ENCODE measurements at places on chromosomes 11 and 22.

- no peak for DNase-seq
Measured at GRCh38 chr22:44341431-44342346, 28.9 kb upstream of the SHISAL1 start.

DNA sequence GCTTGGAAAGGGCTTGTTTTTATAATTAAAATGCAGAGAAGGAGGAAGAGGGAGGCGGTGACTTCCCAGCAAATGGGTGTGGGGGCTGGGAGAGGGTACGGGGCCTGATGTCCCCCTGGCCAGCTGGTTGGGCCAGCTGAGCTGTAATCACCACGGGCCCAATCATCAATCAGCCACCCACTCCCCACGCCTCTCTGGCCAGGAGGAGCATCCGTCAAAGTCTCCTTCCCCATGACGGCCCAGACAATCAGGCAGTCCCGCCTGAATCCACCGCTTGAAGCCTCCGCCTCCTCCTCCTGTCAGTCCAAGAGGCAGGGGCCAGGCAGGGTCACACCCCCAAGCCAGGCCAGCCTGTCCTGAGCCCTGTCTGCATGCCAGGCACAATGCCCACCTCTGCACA lies 13.3 kb upstream of the CABP7 start:
- DNase-seq = no peak

DNA sequence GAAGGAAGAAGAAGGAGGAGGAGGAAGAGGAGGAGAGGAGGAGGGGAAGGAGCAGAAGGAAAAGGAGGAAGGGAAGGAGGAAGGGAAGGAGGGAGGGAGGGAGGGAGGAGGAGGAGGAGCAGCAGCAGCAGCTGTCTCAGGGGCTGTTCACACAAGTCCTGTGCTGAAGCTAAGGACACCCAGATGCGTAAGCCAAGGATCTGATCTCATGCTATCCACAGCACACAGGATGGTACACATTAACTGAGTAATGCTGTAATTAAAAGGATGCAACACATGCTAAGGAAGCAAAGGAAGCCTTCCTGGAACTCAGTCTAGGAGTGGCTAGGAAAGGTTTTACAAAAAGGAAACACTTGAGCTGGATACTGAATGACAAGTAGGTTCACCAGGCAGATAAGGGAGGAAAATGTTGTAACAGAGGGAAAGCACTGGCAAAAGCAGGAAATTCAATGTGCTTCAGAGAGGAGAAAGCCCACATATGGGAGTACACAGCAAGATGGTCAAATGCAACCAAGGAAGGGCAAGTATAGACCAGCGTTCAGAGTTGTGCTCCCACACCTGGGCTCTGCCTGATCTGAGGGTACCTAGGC lies 32.0 kb downstream of the TRIM66 start:
- no peak for DNase-seq

DNA sequence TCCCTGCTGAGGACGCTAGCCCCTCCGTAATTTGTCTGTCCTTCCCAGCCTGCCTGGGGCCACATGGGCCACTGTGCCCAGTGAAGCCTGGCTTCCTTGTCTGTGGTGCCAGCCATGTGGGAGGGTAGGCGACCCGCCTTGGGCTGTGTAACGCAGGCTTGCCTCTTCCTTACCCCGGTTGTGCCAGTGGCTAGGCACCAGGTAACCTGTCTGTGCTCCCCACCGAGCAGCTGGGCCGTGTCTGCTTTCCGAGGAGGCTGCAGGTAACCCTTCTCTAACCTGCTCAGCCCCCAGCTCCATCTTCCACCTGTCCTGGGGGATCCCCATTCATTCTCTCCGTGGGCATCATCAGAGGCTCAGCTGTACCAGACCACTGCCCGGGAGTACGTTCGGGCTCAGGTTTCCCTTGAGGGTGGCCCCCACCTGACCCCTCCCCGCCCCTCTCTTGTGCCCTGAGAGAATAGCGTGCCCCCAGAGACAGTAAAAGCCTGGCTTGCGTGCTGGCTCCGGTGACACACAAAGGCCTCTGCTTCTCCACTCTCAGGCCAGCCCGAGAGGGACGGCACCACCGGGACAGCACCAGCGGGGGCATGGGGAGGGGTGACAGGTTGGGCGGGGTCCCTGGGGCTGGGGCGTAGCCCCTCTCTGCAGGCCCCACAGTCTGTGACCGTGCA lies 79.1 kb downstream of the CDKN1C start:
- no peak for DNase-seq

- DNase-seq = no peak
Measured at GRCh38 chr11:66546966-66547661, 411 bp downstream of the ACTN3 start.

GRCh38 chr11:120908461-120909181 lies 115.3 kb upstream of the TBCEL start:
- no peak for DNase-seq

DNA sequence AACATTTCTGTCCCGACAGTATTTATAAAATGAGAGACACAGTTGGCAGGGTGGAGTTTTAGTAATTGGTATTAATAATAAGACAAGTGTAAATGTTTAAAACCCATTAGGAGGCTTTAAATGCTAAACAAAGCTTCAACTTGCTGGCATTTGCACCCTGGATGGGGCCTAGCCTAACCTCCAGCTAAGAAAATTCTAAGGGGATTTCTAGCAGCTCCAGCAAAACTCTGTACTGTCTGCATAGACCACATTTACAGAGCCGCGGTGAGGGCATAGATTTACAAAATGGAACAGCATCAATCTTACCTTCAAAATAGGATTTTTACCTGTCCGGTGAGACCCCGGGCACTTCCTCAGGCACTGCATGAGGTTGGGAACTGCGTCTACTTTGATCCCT lies 113.9 kb upstream of the ANO1 start:
- DNase-seq = no peak

DNA sequence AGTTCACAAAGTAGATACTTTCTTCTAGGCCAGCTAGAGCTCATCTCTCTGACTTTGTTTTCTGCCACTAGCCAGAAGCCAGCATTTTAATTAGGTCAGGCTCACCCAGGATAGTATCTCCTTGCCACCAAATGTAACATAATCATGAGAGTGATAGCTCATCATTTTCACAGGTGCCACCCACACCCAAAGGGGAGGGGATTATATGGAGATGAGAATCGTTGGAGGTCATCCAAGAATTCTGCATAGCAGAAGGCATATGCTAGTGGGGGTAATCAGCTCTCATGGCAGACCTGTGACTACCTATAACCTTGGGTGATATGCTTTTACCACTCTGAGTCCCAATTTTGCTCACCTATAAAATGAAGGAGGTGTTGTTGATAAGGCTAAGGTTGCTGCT lies 523.0 kb downstream of the METTL15 start:
- no peak for DNase-seq

- DNase-seq = no peak
Measured at GRCh38 chr11:79691445-79691844, 250.6 kb upstream of the TENM4 start.

DNA sequence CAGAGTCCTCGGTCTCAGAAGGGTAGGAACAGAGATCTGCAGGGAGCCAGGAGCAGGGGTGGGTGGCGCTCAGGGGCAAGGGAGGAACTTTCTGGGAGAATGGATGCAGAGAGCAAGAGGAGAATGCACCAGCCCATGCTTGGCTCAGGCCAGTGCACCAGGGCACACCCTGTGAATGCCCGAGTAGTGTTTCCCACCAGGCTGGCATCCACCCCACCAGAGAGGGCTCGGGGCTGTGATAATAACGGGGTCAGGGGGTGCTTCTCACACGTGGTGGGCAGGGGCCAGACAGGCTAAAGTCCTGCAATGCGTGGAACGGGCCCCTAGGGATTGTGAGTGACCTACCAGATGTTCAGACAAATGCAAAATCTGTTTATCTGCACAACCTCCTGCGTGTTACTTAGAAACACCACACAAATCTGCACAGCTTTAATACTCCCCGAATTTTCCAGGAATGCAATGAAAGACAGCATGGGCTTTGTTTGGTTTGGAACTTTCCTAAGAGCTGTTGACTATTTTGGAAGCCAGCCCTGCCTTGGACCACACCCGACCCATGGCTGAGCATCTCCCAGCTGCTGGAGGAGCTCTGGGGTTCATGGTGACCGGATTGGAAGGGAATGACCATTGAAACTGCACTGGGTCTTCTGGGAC lies 368.3 kb downstream of the SHANK2 start:
- no peak for DNase-seq

- DNase-seq = no peak
Measured at GRCh38 chr11:83441171-83441570, 155.0 kb upstream of the CCDC90B start.

GRCh38 chr11:64032050-64032449 lies 3.7 kb upstream of the FLRT1 start:
- no peak for DNase-seq
